Stimulated activated CD4-positive, alpha-beta T cell treated with anti-CD3 and anti-CD28 coated beads, Interleukin-1b, Interleukin-23, amount 100 ng/mL, for 1 hour (primary cell): ENCODE measurements at places on chromosomes 1 and 21.

DNA sequence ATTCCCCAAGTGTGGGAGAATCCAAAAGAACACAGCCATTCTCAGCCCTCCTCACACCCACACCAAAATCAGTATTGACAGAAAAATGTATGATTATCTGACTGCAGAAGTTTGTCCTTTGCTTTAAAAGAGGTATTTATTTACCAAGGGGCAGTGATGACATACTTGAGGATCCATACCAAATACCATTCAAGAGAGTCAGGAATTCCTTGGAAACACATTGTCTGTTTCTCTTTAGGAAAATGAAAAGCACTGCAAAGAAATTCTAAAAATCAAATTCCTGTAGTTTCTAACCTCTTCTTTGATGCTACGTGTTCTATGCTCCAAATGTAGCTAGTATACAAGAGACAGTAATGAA, 509.6 kb upstream of the CXADR start:
- DNase-seq = no peak

GRCh38 chr1:63825111-63825510, 51.3 kb downstream of the ROR1 start:
- DNase-seq = no peak

GRCh38 chr1:202638019-202638700, 72.1 kb downstream of the SYT2 start:
- DNase-seq = no peak

DNA sequence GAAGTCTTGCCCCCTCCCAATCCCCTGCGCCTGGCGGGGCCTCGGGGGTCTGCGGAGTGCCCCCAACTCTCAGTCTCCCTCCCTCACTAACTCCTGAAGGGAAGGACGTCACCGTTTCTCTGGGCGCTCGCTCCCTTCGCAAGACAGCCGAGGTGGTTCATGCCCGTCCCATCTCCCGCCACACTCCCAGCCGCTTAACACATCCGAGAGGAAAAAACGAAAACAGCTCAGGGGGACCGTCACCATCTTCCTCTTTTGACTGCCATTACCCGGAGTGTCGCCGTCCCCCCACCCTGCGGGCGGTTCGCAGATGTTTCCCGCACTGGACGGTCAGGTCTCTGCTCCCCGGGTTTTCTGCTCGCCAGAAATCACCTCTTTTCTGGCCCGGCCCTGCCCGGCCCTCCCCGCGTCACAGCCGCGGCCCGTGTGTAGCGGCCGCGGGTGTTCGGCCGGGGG, 532 bp downstream of the ERO1B start:
- DNase-seq = no peak

DNA sequence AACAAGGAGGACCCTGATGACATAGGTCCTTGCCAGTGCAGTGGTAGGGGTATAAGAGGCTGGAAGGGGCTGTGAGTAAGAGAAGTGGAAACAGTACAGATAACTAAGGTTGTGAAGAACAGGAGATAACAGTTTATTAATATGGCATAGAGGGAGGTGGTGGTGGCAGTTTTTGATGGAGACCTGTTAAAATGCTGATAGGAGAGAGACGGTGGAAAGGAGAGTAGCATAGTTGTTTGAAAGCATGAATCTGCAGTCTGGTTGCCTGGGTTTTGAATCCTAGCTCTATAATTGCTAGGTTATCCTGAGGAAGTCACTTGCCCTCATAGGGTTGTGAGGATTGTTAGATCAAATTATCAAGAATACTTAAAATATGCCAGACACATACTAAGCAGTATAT, 19.4 kb downstream of the LRRC41 start:
- no peak for DNase-seq
